T-helper 1 cell treated with Interleukin-12 subunit alpha and Interleukin-12 subunit beta and Interleukin-4 antibody, amounts not matched to agents 30 ng/mL and 1 ng/mL, for 36 hours (primary cell): ENCODE measurements at places on chromosomes 7 and 10. TPM values are rescaled to one million over a fixed set of nuclear protein-coding genes. Genes with fewer than 3 reads are reported as not detected.

AUTS2 gene
- 4.6 and 7.7 TPM in 2 replicates for total RNA-seq

TMEM26 gene
- not detected in 2 replicates for total RNA-seq

PBLD gene
- 1.7 and 2.3 TPM in 2 replicates for total RNA-seq

WNT8B gene
- total RNA-seq, result 0.20 TPM in 1 of 2 replicates, not detected in the other

NODAL gene
- not detected in 2 replicates for total RNA-seq

TDRD1 gene
- 0.05 and 0.10 TPM in 2 replicates for total RNA-seq

HTRA1 gene
- total RNA-seq, result not detected in 2 replicates

PLXNA4 gene
- 5.9 and 7.8 TPM in 2 replicates for total RNA-seq

PNLIPRP1 gene
- not detected in 2 replicates for total RNA-seq

LRGUK gene
- 0.27 TPM in 2 replicates for total RNA-seq

PIK3CG gene
- total RNA-seq, result 36.5 and 39.3 TPM in 2 replicates

TWNK gene
- total RNA-seq, result 17.0 and 17.2 TPM in 2 replicates

STEAP2 gene
- total RNA-seq, result 0.07 TPM in 1 of 2 replicates, not detected in the other

KMT2C gene
- total RNA-seq, result 68.6 and 68.8 TPM in 2 replicates

HSPA12A gene
- total RNA-seq, result 0.05 and 0.10 TPM in 2 replicates

LGI1 gene
- not detected in 2 replicates for total RNA-seq

ZNF107 gene
- 17.2 and 17.5 TPM in 2 replicates for total RNA-seq

ANKRD1 gene
- total RNA-seq, result not detected in 2 replicates

GUSB gene
- total RNA-seq, result 57.7 and 59.9 TPM in 2 replicates

TMEM270 gene
- not detected in 2 replicates for total RNA-seq

GPR26 gene
- not detected in 2 replicates for total RNA-seq

MEIG1 gene
- not detected in 2 replicates for total RNA-seq

PPP1R9A gene
- total RNA-seq, result not detected in 2 replicates

ADAP1 gene
- total RNA-seq, result 20.6 and 20.9 TPM in 2 replicates

IFIT1B gene
- total RNA-seq, result not detected in 2 replicates

CPED1 gene
- 0.15 TPM in 1 of 2 replicates, not detected in the other for total RNA-seq

CUTC gene
- 22.5 and 23.1 TPM in 2 replicates for total RNA-seq

ARMC3 gene
- not detected in 2 replicates for total RNA-seq

SPDYE5 gene
- total RNA-seq, result not detected in 2 replicates

ADAM8 gene
- 290 and 302 TPM in 2 replicates for total RNA-seq

PNLIP gene
- not detected in 2 replicates for total RNA-seq

CYP2W1 gene
- total RNA-seq, result not detected in 2 replicates

POLR3A gene
- 24.2 and 26.1 TPM in 2 replicates for total RNA-seq

SLC26A3 gene
- total RNA-seq, result not detected in 2 replicates

VKORC1L1 gene
- 19.0 and 19.2 TPM in 2 replicates for total RNA-seq

TMEM225B gene
- total RNA-seq, result 1.4 and 1.6 TPM in 2 replicates

TRIL gene
- 0.44 and 0.47 TPM in 2 replicates for total RNA-seq

URGCP gene
- 24.1 and 25.1 TPM in 2 replicates for total RNA-seq

PGAM2 gene
- total RNA-seq, result 0.34 and 0.66 TPM in 2 replicates

SPDYE16 gene
- 0.05 and 0.27 TPM in 2 replicates for total RNA-seq
